Activated T-cell treated with anti-CD3 and anti-CD28 coated beads, Interleukin-2, amount 50 U/mL, for 4 hours (primary cell): ENCODE measurements at places on chromosomes 16 and 17. TPM values are rescaled to one million over a fixed set of nuclear protein-coding genes. Genes with fewer than 3 reads are reported as not detected.

The NPB gene
- total RNA-seq: 0.14 TPM

The NKD1 gene
- 1.6 TPM for total RNA-seq

The EFNB3 gene
- not detected for total RNA-seq

The FAM171A2 gene
- total RNA-seq: 0.27 TPM

The DHX8 gene
- total RNA-seq: 56.7 TPM

The TEKT1 gene
- not detected for total RNA-seq

The C16orf96 gene
- 0.05 TPM for total RNA-seq

The MYL4 gene
- total RNA-seq: not detected

The AURKB gene
- total RNA-seq: 6.2 TPM

The CHST6 gene
- not detected for total RNA-seq

The CDH11 gene
- 0.35 TPM for total RNA-seq

The KRTAP16-1 gene
- not detected for total RNA-seq

The C1QTNF8 gene
- not detected for total RNA-seq

The CRYBA1 gene
- not detected for total RNA-seq

The GJD3 gene
- not detected for total RNA-seq

The TMIGD1 gene
- total RNA-seq: not detected

The GRAP gene
- 6.8 TPM for total RNA-seq

The IL34 gene
- total RNA-seq: 0.13 TPM

The CCL4L2 gene
- 517 TPM for total RNA-seq

The GPATCH8 gene
- total RNA-seq: 41.9 TPM

The ASPHD1 gene
- total RNA-seq: 2.1 TPM
